ENCODE measurements at places on chromosomes 1 and 21. TPM values are rescaled to one million over a fixed set of nuclear protein-coding genes. Genes with fewer than 3 reads are reported as not detected.

Gene ICOSLG
- total RNA-seq, result 1.7 TPM

Gene KIRREL1
- 19.4 TPM for total RNA-seq

Gene TMEM79
- 4.2 TPM for total RNA-seq

Gene SLC41A1
- total RNA-seq, result 33.6 TPM

Gene EPHA2
- 0.83 TPM for total RNA-seq

Gene SELE
- total RNA-seq, result 1.1 TPM

Data from adrenal gland (tissue), 19 donors.